ENCODE measurements at places on chromosomes 2 and 18.

DNA sequence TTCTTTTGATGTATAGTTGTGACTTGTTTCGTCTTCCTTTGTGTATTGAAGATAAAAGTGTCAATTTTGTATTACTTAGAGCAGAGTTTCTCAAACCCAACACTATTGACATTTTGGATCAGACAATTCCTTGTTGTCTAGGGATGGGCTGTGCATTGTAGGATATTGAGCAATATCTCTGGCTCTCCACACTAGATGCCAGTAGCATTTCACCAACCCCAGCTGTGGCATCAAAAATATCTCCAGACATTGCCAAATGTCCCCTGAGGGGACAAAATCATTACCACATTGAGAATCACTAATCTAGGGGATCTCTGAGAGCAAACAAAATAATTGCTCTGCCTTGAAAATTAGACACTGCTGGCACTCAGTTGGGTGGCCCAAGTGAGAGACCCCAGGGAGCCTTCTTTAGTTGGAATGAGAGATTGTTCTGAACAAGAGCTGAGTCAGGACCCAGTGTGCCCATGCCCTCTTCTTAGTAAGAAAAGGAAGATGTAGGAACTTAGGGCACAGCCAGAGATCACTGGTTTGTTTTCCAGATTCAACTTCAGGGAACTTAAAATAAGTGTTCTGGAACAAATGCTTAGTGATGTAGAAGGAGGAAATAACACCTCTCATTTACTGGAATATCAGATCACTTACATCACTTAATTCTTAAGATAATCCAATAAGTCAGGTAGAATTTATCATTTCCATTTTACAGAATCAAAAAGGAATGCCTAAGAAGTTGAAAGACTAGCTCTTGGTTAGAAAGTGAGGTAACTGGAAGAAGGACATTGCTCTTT lies 466.6 kb upstream of the TNP1 start:
- DNase-seq: no peak

GRCh38 chr2:55590810-55591440 lies 26.5 kb downstream of the PPP4R3B start:
- no peak for DNase-seq

DNA sequence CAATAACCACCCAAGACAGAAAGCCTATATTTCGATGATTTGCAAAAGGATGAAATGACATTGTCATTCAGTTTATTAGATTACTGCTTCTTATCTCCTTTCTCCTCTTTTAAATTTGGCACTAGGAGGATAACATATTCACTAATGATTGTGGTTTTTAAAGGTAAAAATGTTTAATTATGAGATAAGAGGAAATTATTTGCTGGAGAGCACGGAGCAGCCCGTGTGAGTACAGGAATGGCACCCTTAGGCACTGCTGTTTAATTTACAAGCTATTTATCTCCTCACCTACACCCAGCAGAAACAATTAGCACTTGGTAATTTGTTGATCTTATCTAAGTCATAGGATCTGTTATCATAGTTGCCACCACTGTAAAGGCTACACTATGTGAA lies 87.4 kb upstream of the SP3 start:
- no peak for DNase-seq

GRCh38 chr2:105669384-105669891 lies 75.3 kb upstream of the NCK2 start:
- no peak for DNase-seq

DNA sequence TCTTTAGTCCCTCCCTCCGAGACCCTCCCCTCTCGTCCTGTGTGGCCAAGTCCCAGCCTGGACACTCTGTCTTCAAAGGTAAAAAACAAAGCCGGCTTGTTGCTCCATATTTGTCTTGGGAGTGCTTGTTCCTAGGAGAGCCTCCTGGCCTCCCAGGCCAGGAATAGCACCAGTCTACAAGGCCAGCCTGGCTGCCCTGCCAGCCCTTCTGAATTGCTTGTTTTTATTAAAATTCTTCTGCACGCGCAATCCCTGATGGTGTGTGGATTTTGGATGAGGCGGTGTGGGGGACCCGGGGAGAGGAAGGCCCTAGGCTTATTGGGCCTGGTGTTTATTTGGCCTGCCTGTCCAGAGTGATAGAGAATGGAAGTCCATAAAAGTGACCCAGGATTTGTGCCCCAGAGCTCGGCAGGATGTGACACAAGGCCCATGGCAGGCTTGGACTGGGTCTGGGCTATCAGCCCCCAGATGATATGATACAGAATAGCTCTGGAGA lies 297.3 kb downstream of the CYP26B1 start:
- no peak for DNase-seq

- no peak for DNase-seq
These were observed 47.9 kb upstream of the FANCL start for GRCh38 chr2:58289029-58289428.

GRCh38 chr18:28706397-28706796 lies 529.5 kb upstream of the CDH2 start:
- no peak for DNase-seq

DNA sequence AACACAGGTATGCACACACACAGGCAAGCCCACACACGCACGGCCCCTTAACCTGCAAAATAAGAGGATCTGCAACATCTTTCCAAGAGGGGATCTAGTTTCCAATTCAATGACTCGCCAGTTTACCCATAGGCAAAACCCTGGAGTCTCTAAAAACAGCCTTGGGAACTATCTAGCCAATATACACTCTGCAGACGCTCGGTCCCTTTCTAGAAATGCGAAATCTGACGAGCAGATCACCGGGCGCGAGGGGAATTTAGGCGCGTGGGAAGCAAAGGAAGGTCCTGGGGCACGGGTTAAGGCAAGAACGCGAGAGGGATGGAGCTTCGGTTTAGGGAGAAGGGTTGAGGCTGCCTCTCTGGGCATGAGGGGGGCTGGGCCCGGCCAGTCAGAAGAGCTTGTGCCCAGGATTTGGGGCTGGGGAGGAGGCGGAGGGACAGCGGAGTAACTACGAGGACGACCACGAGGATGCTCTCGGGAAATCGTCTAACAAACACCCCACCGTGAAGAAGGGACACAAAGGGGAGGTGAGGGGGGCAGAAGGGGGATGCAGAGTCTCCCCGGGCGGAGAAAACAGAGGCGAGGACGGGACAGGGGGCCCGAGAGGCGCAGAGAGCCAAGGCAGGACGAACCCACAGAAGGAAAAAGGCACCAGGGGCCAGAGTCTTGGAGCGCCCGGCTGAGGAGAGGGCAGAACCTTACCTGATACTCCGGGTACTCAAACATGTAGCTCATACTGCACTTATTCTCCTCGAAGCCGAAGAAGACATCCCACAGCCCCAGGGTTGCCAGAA lies 542 bp downstream of the PGAP1 start:
- DNase-seq: peak; percentile 17

- DNase-seq: peak; percentile 37
These were observed 145.3 kb upstream of the ITGA4 start for GRCh38 chr2:181311837-181312236.

DNA sequence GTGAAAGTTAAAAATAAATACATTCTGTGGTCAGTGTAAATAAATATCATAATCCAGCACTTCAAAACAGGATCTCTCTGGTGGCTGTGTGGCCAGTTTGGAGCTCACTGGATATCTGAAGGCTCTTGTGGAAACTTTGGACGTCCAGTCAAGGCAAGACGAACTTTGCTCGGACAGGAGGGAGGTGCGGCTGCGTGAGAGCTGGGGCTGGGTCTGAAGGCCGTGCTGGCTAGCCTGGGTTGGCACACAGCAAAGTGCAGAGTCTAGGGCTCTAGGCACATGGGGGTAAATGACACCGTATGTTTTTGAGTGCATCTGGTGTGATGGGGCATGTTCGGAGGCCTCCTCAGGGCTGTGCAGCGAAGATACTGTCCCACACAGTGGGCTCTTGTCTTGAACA lies 78.9 kb upstream of the TXNDC2 start:
- DNase-seq: no peak

DNA sequence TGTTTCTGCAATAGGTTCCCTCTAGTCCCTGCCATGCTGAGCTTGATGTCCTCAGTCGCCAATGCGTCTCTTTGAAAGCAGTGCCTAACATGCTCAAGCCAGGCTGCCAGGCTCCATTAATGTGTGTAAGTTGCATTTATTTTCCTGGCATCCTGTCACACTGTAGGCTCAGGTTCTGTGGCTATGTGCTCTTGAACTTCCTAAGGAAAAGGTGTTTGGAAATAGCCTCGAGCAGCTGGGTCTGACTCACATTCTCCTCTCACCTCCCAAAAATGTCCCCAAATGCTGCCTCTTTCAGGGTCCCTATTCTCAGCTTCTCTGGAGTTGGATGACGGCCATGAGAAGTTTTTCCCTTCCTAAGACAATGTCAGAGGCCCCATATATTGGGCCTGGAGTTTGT lies 58.0 kb upstream of the SLC14A2 start:
- DNase-seq: no peak

DNA sequence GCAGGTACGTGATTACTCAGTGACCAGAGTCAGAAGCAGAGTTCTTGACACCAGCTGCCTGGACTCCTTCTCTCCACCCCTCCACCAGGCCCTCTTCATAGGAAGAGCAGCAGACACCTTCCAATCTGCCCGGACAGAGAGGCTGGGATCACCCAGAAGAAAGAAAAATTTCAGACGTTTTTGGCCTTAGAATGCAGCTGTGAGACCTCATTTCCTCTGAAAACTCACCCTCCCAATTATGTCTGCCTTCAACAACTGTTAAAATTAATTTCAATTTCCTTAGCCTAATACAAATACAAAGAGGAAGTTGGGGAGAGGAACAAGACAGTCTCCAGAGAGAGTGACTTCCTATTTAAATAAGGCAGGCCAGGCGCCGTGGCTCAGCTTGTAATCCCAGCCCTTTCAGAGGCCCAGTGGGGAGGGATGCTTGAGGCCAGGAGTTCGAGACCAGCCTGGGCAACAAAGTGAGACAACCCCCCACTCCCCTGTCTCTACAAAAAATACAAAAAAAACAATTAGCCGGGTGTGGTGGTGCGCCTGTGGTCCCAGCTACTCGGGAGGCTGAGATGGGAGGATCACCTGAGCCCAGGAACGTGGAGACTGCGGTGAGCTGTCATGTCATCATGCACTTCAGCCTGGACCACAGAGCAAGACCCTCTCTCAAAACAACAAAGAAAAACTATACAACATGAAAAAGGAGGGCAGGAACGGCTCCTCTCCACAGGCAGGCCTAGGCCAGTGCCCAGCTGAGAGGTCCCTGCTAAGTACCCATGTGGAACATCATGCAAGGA lies 1.6 kb downstream of the SLC66A2 start:
- DNase-seq: no peak

GRCh38 chr2:6977786-6978185 lies 60.6 kb downstream of the RNF144A start:
- no peak for DNase-seq

GRCh38 chr18:40066368-40066767 lies 1888.7 kb upstream of the PIK3C3 start:
- DNase-seq: no peak

DNA sequence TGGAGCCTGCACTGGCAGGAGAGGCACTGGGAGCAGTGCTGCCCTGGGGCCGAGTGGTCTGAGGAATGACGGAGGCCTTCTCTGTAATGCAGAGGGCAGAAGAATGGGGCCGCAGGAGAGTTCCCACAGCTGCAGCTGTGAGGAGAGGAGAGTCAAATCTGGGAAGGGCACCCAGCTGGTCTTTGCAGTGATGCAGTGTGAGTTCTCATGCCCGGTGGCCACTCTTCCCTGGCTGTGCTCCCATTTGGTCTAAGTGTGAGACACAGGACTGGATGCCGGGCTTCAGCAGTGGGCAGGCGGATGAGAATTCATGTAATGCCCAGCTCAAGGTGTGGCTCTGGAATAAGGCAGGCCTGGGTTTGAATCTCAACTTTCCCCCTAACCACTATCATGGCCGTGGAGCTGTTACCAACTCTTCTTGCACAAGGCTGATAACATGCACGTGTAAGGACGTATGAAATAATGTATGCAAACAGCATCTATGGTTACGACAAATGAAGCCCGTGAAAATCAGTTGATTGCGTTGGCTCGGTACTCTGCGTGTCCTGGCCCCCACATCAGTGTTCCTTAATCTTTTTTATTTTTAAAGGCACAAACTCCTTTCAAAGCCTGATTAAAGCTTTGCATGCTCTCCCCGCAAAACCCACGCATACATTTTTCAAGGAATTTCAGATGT lies 71.6 kb downstream of the ACKR3 start:
- no peak for DNase-seq

DNA sequence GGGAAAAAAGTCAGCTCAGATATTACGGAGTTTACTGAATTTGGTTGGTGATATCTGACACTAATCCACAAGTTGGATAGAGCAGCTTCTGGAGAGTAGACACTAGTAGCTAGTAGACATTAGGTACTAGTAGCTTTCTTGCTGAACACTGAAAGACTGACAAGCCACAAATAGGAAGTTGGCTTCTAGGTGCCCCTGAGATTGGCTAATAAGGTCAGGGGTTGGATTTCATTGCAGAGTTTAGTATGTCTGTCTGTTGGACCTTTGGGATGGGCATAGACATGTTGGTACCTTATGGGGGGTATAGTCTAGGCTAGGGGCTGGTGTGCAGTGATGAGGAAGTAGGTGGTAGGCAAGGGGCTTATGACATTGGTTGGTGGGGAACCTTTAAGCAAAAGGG lies 164.9 kb upstream of the LRRTM1 start:
- no peak for DNase-seq

DNA sequence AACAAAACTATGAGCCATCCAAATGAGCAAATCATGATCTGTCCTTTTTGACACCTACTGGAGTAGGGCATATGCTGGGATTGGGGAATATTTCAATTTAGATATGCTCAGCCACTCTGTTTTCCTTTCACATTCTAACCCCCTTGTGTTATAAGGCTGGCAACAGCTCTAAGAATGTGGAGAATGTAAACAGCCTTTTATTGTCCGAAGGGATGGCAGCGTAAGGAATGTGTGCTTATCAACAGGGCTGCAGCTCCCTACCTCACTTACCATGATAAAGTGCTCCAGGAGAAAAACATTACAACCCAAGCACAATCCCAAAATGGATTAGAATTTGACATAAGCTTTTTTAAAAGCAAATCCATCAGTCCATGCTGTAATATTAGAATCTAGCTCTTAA lies 2.2 kb downstream of the NXPH2 start:
- DNase-seq: no peak

DNA sequence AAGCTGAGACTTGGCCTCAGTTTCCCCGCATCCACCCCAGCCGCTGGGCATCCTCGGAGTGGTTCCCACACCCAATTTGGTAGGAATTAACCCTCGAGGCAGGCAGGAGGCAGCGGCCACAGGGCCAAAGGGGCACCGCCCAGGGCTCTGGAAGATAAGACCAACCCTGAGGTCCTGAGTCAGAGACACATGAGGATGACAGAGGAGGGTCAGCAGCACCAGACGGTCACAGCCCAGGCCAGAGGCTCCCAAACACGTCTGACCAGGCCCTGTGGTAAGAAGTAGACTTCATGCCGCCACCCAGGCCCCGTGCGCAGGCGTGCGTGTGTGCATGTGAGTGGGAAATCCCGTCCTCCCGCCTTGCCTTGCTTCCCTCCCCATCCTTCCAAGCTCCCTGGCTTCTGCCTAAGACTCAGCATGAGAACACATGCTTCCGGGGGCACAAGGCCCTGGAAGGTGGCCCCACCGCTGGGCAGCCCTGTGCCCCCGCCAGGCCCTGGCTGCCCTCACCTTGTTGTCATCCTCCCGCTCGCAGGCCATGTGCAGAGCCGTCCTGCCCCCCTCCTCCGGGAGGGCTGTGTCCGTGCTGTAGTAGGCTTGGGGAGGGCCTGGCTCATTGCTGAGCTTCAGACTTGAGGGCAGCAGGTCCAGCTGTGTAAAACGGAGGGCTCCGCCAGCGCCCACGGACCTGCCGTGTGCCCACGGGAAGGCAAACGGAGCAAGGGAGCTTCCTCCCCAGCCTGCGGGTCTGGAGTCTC lies 46.3 kb downstream of the ANKMY1 start:
- no peak for DNase-seq
